ENCODE measurements at places on chromosomes 5 and 9. TPM values are rescaled to one million over a fixed set of nuclear protein-coding genes. Genes with fewer than 3 reads are reported as not detected.

DNA sequence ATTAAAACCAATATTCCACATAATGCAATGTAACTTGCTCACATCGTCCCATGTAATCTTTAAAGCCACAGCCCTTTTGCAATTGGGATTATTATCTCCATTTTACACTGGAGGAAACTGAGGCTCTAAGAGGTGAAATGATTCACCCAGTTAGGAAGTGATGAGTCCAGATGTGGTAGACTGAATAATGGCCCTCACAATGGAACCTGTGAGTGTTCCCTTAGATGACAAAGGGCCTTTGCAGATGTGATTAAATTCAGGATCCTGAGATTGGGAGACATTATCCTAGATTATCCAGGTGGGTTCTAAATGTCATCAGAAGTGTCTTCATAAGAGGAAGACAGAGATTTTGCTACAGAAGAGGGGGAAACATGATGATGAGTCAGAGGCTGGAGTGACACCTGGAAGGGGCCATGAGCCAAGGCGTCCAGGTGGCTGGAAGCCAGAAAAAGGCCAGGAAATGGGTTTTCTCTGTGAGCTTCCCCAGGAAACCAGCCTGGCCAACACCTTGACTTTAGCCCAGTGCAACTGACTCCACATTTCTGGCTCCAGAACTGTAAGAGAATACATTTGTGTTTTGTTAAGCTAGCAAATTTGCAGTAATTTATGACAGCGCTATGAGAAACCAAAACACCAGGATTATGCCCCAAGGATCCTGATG is 139.1 kb downstream of the KCNIP1 start:
- DNase-seq, result no peak

DNA sequence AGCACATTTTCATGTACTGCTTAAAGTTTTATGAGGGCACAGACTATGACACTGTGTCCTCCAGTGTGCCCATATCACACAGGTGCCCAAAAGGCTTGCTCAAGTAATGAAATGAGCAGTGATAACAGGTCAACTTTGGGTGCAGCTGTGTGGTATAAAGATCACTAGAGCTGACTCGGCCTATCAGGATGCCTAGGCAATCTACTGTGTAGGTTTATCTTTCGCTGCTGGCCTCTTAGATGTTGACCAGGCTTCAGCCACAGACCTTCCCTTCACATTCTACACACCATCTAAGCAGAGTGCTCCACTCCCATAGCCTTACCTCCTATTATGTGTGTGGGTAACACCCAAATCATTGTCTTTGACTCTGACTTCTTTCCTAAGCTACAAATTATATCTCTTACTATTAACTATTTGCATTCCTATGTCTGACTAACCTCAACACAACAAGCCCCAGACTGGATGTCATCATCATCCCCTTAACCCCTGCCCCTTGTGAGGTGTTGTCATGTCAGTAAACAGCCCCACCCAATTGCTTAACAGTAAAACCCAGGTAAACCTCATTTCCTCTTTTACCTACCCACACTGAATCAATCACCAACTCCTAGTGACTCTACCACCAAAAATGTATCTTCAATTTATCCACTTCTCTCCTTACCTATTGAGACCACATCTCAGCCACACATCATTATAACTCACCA is 2.5 kb downstream of the SREK1IP1 start:
- peak; percentile 9 for DNase-seq

- no peak for DNase-seq
Observed at GRCh38 chr5:133294380-133294779, 242.6 kb downstream of the HSPA4 start.

The RAI14 gene
- 71.5 TPM for total RNA-seq

The CCDC183 gene
- 4.2 TPM for total RNA-seq

DNA sequence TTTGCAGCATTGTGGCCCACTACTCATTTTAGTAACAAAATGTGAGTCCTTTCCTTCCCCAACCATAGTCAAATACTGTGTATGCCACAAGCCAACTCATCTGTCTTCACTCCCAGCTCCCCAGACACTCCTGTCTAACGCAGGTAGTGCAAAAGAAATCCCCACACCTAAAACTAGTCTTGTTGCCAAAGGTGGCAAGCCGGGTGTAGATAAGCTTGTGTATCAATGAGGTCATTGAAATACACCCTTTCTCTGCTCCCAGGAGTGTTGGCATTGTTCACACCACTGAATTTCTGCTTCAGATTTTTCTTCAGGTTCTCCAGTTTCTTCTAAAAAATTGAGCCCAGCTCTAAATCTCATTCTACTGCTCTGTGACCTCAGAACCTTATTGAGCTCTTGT is 19.7 kb upstream of the RGS7BP start:
- DNase-seq, result no peak

Measured in Caco-2 (cell line).